ENCODE measurements at places on chromosomes 4 and X.

- DNase-seq = no peak
Observed at GRCh38 chr4:173272996-173273395, 61.2 kb downstream of the HMGB2 start.

GRCh38 chr4:100644150-100644549 is 126.3 kb upstream of the EMCN start:
- no peak for DNase-seq

- DNase-seq = no peak
Observed at GRCh38 chrX:25048178-25048577, 32.4 kb upstream of the ARX start.

GRCh38 chr4:71004281-71004851 is 10.9 kb downstream of the DCK start:
- peak; percentile 31 for DNase-seq

DNA sequence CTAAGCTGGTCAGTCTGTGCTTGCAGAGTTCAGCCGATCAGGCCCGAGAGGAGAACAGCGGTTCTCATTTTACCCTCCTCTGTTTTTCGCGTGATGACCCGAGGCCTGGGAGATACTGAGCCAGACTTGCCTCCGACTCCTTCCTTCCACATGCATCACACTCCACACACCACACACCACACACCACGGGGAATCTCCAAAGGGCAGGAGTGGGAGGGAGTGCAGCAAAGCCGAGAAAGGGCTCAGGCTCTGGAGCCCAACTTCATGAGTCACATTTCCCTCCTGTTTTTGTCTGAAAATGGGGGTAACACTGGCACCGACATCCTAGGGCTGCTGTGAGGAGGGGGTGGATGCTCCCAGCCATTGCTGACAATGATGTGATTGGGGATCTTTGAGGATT is 38.9 kb downstream of the TKTL1 start:
- DNase-seq = no peak

DNA sequence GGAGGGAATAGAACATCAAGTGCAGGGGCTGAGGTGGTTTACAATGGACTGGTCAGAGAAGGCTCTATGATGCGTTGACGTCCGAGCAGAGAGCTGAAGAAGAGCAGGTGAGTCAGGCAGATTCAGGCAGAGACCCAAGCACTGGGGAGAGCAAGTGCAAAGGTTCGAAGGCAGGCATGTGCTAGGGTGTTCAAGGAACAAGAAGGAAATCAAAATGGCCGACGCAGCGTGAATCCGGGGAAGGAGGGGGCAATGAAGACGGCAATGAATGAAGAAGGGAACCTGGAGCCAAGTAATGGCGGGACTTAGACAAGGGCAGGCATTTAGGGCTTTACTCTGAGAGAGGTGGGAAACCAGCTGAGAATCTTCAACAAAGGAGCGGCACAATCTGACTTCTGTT is 56.8 kb upstream of the DCTD start:
- no peak for DNase-seq

GRCh38 chrX:143994206-143994605 is 110.3 kb downstream of the UBE2NL start:
- no peak for DNase-seq

- DNase-seq = no peak
Observed at GRCh38 chr4:34148322-34148908, 2095.9 kb downstream of the ARAP2 start.

- DNase-seq = no peak
Observed at GRCh38 chr4:30847958-30848357, 127.8 kb downstream of the PCDH7 start.

- DNase-seq = no peak
Observed at GRCh38 chr4:38309471-38309870, 349.3 kb downstream of the PTTG2 start.

- no peak for DNase-seq
Observed at GRCh38 chr4:55216863-55217635, 91.7 kb upstream of the KDR start.

- DNase-seq = no peak
Observed at GRCh38 chrX:50067435-50068284, 133.1 kb downstream of the AKAP4 start.

GRCh38 chrX:104122829-104123228 is 10.5 kb downstream of the ZCCHC18 start:
- DNase-seq = no peak
